Posterior vena cava (tissue), 2 donors: ENCODE measurements at places on chromosomes 5 and 9. TPM values are rescaled to one million over a fixed set of nuclear protein-coding genes. Genes with fewer than 3 reads are reported as not detected.

DNA sequence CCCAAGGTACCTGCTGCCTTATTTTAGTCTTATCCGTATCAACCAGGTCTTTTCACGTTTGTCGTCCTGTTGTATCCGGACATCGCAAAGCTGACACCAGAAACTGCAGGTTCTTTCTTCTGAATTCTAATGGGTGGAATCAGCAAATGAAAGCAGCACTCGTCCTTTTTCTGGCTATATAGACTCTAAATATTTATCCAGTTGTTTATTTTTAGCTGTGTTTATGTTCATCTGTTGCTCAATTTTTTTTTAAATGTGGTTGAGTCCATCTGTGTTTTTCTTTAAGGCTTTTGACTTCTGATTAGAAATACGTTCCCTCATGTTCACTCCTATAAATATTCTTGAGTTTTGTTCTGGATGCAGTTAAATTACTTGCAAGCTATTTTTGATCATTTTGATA lies 831.7 kb downstream of the MTRR start:
- DNase-seq, result no peak

DNA sequence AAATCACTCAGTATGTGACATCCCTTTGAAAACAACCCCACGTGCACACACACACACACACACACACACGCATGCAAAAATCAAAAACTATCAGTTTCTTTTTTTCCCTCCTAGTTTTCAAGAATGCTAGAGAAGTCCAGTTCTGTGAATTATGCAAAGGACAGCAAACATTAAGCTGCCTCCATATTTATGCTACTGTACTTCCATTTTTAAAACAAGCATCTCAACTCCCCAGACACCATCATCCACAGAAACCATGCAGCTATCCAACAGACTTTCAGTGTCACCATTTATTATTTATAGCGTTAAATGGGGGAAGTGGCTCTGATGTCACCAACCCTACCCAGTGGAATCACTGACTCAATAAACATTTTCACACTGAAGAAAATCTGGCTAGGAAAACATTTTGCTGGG lies 1.6 kb downstream of the FBXW11 start:
- DNase-seq, result no peak

- no peak for DNase-seq
Observed at GRCh38 chr9:106718936-106719335, 144.0 kb upstream of the ZNF462 start.

GRCh38 chr5:50328193-50328729 lies 112.8 kb downstream of the EMB start:
- DNase-seq, result no peak

DNA sequence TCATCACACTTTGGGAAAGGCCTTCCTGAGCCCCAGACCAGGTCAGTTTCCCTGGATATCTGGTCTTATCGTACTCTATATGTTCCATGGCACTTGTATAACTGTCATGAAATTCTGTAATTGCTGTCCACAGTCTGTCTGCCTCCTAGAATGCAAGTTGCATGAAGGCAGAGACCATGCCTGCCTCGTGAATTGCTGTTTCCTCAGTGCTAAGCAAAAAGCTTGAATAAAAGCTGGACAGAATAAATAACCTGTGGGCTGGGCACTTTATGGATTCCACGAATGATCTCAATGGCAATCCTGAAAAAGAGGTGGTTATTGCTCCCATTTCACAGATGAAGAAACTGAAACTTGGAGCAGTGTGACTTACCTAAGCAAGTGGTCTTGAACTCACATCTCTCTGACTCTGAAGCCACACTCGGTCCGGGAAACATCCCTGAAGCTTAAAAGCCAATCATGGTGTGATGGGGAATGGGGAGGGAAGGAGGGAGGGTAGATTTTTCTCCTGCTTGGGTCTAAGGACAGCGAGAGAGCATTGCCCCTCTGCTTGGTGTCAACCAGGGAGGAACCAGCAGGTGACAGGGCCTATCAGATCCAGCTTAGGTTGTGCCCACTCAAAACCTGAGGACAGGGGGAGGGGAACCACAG lies 13.2 kb upstream of the LHX2 start:
- no peak for DNase-seq

DNA sequence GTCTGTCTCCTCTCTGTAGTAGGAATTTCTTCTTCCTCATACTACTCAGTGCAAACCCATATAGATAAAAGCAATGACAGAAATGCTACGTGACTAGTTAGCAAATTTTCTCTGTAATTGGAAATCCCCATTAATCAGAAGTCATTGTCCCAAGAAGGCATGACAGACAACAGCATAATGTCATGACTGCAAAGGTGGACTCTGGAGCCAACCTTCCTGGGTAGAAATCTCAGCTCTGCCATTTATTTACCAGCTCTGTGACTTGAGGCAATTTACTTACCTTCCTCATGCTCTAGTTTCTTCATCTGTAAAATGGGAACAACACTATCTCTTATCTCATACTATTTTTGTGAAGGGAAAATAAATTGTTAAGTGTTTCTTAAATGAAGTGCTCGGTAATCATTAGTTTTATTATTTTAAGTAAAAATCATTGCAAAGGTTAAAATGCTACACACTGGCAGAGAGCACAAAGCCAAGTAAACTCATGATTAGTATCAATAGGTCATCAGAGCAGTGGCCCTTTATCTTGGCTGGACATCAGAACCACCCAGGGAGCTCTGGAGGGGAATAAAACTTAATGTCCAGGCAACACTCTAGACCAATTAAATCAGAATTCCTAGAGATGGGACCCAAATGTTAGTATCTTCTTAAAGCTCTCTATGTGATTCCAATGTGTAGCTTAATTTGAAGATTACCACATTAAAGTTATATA lies 43.8 kb upstream of the FST start:
- no peak for DNase-seq

Gene UGT3A1
- total RNA-seq, result not detected

Gene FRRS1L
- 0.97 TPM for total RNA-seq

Gene NR5A1
- total RNA-seq, result 0.14 TPM
